ENCODE measurements at places on chromosomes 1 and 21.

DNA sequence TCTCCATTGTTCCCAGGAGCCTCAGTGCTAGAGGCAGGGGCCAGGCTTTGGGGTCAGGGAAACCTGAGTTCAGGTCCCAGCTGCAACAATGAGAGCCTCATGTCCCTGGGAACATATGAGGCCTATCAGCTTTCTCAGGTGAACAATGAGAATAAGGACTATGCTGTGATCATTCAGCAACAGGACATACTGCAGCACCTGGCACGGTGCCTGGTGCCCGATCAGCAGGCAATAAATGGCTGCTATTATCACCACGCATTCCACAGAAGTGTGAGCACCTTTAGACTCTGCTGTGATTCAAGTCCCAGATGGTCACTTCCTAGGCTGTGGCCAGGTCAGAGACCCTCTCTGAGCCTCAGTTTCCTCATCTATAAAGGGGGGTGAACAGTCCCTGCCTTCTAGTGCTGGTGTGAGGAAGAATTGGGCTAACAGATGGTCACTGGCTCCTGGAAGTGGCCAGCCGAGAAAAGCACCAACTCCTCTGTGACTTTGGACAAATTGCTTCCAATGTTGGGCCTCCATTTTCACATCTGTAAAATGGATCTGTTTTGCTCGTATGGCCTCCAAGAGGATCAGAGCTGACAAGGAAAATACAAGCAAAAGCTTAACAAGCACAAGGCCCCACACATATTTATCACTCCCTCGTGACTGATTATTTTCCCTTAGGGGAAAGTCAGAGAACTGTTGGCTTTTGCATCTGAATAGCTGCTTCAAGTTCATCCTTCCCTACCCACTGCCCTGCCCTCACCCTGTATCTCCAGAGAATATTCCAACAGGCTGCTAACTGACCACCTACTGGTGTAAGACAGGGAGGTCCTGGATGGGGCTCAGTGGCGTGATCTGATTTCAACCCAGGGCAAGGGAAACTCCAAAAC is 1.1 kb downstream of the SLC5A9 start:
- DNase-seq: no peak

DNA sequence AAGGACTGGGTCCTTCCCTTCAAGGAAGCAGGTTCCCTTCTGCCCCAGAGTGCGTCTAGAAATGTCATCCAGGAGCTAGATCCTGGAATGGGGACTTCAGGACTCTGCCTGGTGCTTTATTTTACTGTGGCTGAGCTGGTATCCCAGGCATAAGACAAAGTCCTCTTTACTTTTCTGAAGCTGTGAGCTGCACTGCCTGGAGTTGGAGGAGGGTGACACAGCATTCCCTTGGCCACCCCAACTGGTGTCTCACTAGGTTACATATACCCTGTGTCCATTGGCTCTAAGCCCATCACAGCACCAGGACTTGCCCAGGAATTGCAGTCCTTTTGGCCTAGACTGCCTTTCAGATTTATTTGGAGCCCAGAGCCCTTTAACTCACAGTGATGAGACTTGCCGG is 41.8 kb upstream of the CD55 start:
- no peak for DNase-seq

DNA sequence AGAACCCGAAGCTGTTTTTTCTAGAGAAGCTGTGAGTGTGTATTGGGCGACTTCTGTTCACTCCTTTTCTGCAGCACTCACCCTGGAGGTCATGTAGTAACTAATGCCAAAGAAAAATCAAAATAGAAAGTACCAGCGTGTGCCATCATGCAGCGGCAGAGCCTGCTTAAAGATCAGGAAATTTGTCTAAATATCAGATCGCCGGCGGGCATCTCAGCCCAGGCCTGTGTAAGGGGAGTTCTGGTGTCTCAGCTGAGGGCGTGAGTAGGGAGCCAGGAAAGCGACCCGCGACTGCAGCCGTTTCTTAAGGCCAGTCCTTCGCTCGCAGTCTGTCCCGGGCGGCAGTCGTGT is 768 bp downstream of the EDARADD start:
- no peak for DNase-seq

DNA sequence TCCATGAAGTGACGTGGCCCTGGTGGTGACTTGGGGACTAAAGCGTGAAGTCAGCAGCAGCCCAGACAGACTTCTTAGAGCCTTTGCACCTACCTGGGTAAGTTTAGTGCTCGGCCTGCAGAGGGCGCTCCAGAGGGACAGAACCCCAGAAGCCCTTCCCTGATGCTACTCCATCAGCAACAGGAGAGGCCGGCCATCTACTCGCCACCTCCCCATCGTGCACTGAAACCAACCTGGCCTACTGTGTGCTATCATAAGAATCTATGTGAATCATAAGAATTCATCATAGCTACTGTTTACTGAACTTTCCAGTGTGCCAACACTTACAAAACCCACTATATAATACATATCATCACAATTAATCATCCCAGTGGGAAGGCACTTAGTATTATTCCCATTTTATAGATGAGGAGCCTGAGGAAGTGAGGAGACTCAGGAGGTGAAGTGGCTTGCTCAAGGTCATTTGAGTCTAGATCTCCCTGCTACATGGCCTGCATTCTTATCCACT is 7.9 kb upstream of the EDN2 start:
- DNase-seq: peak; percentile 51

DNA sequence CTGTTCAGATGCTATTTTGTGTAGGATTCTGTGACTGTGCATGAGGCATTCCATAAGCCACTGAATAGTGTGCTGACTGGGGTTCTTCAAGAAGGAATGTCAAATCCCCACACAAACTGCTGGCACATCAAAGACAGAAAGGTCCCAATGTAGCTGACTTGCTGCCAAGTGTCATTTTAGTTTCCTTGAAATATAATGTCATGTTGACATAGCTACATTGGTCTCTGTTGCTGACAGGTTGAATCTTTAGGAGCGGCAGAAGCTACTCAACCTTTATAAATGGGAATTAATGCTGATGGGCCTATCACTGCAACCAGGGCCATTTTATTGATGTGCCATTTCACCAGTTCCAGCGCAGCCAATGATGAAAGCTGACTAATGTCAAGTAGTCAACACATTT is 1110.7 kb upstream of the B3GALT2 start:
- DNase-seq: no peak
